ENCODE measurements at places on chromosomes 11 and 22.

DNA sequence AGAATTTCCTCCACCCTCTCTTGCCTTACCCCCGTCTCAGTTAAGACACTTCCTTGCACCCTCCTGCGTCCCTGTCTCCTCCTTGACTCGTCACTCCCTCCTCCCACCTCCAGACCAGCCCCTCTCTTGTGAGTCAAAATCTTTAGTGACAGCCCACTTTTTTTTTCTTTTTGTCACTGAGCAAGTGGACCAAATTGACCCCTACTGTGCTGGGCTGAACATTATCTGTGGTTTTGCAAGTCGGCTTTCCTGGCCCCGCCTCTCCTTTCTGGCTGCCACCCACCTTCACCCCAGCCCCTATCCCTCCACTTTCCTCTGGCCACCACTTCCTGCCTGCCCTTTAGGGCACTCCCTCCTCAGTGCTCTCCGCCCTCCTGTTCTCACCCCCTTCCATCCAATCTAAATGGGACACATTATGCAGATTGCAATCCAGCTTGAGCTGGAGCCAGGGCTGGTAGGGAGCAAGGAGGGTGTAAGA, at the start of gene APLNR:
TSS of gene APLNR (minus strand) at position 47 of the 478 bp plus-strand sequence. CDS start 246 bp downstream, outside the sequence.
- no peak for DNase-seq

DNA sequence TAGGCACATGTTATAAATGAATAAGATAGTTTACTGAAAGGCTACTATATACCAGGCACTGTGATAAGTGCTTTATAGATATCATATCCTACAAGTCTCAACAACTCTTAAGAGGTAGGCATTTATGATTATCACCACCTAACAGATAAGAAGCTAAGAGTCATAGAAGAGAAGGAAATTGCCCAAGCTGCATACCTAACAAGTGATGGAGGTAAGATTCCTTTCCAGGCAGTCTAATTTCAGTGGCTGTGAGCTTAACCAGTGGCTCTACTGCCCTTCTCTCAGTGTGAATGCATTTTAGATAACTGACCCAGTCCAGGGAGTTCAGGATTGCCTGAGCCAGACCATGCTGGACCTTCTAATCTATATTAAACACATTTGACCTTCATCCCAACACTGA, 39.2 kb downstream of the HEPHL1 start:
- no peak for DNase-seq

- no peak for DNase-seq
Observed at GRCh38 chr11:115739878-115740277, 235.7 kb upstream of the CADM1 start.

GRCh38 chr22:25765016-25765367, 23.0 kb downstream of the MYO18B start:
- no peak for DNase-seq

DNA sequence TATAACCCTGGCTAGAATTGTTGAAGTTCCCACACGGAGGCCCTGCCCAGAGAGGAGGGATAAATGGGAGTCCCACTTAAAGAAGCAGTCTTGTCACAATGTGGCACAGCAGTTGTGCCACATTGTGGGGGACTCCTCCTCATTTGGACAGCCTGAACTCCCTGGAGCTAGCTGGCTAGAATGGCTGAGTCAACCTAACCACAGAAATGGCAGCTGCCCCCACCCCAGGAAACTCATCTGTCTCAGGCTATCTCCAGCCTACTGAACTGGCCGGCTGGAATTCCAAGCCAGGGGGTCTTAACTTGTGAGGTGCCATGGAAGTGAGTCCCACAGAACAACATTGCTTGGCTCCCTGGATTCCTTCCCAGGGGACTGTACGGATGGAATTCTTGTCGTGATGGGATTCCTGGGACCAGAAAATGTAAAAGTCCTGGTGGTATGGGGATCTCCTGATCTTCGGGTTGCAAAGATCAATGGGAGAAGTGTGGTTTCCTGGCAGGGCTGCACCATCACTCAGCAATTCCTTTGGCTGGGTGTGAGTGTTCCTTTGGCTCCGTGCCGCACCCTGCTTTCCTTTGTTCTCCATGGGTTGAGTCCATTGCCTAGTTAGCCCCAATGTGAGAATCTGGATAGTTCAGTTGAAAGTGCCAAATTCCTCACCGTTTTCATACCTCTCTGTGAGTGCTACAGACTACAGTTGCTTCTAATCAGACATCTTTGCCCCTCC, 791.2 kb upstream of the FAT3 start:
- DNase-seq, result no peak

GRCh38 chr22:18034076-18034475, 9.7 kb upstream of the MICAL3 start:
- no peak for DNase-seq

DNA sequence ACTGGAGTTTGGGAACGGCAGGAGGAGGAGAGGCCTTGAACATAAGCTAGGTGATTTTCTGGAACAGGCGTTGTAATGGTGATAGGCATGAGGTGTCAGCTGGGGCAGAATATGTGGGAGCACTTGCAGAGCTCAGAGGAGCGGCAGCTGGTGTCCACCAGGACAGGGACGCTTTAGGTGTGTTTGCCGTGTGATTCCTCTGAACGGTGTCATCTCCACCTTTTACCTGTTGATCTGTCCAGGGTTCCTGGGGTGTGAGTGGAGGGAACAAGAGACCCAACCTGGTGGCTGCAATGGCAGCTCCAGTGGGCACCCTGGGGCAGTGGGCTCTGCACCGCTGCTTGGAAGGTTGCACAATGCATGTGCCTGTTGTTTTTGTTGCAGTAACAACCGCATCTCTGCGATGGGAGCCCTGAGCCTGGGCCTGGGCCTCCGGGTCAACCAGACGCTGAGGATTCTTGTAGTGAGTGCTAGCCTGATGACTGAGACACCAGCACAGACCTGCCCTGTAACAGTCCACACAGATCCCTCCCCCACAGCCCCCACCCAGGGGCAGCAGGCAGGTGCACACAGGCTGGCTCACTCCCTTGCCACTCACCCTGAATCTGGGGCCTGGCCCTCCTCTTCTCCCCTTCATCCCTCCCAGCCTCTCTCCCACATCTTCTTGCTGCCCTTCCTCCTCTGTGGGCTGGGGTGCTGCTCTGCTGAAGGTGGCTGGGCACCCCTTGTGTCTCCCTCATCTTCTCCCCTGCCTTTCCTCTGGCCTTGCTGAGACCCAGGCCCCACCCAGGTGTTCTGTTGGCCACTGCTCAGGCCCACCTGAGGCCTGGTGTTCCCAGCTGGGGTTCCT, 9.2 kb downstream of the LRRC74B start:
- no peak for DNase-seq

DNA sequence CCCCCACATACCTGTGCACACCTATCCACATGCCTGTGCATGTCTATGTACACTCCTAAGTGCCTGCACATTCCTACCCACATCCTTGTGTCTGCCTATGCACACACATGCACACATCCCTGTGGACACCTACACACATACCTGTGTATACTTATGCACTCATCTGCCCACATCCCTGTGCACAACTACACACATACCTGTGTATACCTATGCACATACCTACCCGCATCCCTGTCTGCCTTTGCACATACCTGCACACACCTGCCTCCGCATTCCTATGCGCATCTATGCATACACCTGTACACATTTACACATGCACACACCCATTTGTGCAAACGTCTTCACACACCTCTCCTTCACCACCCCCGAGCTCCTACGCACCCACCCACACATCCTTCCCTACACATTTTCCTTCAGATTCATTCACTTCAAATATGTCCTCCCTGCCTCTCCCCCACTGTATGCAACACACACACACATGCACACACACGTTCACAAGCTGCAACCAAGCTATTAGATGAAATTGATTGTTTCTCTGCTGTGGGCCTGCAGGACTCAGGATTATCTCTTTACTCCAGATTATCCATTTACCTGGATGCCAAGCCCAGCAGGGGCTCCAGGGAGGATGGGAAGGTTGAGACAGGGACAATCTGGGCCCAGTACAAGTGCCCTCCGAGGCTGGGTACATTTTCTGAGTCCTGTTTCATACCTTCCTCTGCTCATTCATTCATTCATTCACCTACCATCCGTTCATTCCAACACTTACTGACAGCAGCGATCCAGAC, 53.2 kb downstream of the TSPAN18 start:
- no peak for DNase-seq

Data from memory B cell (primary cell).